Occipital lobe (tissue), 3 donors: ENCODE measurements at places on chromosomes 7 and 10. TPM values are rescaled to one million over a fixed set of nuclear protein-coding genes. Genes with fewer than 3 reads are reported as not detected.

GRCh38 chr10:70856454-70856853 is 31.9 kb downstream of the PCBD1 start:
- DNase-seq: no peak

- no peak for DNase-seq
These were observed 4.0 kb upstream of the ARMS2 start for GRCh38 chr10:122450353-122450990.

DNA sequence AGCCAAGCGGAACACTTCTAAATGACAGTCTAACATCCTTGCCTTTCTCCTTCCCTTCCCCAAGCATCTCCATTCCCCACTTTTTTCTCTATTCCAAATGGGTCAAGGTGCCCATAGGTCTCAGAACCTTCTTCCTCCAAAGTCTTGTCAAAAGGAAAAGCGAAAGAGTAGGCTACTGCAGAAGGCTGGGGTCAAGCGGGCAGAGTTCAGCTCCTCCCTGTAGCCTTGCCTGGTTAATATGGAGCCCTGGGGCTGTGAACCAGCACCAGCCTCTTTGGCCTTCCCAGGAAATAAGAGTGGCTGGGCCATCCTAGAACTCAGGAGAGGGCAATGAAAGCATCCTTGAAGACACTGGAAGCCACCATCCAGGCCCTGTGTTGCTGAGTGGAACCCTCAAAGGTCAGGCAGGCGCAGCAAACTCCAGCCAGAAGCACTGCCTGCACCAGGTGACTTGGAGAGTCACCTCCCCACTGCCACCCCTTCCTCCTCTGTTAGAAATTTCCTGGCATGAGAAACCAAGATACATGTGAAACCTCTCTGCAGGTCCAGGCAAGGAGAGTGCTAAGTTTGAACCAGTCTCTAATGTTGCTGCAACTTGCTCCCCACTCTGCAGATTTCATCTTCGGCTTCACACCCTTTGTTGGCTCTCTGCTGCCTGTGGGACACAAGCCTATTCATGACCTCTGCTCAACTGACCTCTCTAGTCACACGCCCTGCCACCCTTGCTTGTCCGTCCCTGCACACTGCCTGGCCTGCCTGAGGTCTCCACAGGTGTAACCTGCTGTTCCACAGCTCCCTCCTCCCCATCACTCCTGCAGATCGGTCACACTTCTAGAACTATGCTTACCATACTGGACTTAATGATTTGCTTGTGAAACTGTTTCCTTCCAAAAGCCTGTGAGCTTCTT is 74.9 kb downstream of the SH3PXD2A start:
- DNase-seq: no peak

The A1CF gene
- total RNA-seq: not detected

The MCU gene
- total RNA-seq: 41.0 TPM

- no peak for DNase-seq
These were observed 18.8 kb upstream of the TLL2 start for GRCh38 chr10:96532523-96532922.

The SPAM1 gene
- total RNA-seq: not detected

The LRRC18 gene
- total RNA-seq: not detected

DNA sequence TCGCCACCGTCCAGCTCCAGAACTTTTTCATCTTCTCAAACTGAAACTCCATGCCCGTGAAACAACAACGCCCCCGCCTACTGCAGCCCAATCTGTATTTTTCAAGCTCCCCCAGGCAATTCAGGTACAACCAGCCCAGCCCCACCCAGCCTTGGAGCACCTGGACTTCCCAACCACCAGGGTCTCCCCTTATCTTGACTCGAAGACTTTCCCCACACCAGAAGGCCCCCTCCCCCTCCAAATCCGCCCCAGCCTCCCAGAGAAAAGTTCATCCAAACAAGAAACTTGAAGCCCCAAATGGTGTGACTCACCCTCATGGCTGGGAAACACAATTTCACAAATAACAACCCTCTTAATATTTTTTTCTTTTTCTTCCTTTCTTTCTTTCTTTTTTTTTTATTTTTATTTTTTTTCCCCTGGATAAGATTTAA is 10.6 kb downstream of the ZCCHC24 start:
- no peak for DNase-seq

DNA sequence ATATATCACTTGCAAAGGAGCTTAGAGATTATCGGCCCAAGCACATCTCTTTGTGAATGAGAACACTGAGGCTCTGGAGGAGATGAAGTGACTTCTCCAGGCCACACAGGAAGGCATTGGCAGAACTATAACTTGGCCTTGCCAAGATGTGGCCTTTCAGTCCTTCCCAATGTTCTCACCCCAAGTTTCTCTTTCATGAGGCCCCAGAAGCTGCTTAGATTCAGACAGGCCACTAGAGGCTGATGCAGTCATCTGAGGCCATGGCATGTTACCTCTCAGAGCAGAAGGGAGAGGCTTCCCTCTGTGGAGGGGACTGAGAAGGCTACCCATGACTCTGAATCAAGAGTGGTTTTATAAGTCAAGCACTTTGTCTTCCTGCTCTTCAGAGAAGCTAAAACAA is 1003.7 kb downstream of the LRMDA start:
- DNase-seq: no peak

DNA sequence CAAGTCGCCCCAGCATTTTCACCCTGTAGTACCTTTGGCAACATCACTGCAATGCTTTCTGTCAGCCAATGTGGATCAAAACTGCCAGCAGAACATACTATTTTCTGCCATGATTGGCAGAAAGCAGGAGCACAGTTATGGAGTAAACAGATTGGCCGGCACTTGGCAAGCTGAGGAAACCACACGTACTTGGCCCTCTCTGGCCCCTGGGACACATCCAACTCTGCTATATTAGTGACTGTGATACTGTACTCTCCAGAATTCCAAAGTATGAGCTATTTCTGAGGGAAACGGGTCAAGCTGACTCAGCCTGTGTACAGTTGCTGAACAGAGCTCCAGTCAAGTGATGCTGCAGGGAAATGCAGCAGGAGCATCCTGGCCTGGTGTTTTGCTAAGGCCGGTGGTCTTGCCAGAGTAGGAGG is 39.8 kb upstream of the LANCL2 start:
- no peak for DNase-seq

The HOXA7 gene
- not detected for total RNA-seq

DNA sequence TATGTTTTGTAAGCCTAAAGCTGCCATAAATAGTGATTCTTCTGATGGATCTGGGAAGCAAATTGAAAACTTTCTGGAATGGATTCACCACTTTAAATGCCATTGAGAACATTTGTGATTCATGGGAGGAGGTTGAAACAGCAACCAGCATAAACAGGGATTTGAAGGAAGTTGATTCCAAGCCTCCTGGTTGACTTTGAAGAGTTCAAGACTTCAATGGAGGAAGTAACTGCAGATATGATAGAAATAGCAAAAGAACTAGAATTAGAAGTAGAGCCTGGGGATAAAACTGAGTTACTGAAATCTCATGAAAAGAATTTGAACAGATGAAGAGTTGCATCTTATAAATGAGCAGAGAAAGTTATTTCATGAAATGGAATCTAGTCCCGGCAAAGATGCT is 99.2 kb downstream of the LRRC4 start:
- no peak for DNase-seq

The DDC gene
- total RNA-seq: not detected

The PRKG1 gene
- 24.2 TPM for total RNA-seq

DNA sequence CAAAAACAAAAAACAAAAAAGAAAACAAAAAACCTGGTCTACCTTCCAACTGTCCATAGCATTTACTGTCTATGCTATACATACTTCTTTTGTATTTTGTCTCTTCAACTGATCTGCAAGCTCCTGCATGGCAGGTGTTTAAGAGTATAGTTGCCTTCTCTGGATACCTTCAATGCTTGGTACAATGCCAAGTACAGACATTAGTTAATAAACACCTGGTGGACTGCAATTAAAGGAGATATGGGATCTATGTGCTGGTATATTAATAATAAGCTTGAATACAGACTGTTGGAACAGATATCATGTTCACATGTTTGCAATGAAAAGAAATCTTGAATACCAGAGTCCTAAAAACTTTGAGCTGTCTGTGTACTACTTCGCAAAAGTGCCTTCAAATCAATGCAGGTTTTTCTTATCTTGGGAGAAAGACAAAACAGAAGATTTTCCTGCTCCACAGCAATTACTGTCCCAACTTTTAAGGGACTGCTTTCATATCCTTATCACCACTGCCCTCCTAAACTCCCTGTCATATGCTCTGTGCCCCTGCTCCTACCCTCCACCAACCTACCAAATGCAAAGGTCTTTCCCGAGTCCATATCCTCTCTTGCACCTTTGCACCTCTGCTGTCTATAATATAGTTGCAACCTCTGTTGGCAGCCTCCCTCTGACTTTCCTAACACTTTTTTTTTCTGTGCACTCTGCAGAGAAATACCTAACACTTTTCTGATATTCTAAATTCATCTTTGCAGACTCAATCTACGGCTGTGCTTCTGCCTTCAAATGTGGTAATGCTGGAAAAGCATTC is 85.1 kb downstream of the DNMBP start:
- no peak for DNase-seq

The ADAMTS14 gene
- total RNA-seq: 0.16 TPM

The SIRT1 gene
- 43.7 TPM for total RNA-seq

The LIPN gene
- total RNA-seq: not detected

The EVX1 gene
- not detected for total RNA-seq

The IL6 gene
- total RNA-seq: not detected

- no peak for DNase-seq
These were observed 17.8 kb downstream of the HNRNPA2B1 start for GRCh38 chr7:26182706-26183105.

The SMKR1 gene
- 2.3 TPM for total RNA-seq

DNA sequence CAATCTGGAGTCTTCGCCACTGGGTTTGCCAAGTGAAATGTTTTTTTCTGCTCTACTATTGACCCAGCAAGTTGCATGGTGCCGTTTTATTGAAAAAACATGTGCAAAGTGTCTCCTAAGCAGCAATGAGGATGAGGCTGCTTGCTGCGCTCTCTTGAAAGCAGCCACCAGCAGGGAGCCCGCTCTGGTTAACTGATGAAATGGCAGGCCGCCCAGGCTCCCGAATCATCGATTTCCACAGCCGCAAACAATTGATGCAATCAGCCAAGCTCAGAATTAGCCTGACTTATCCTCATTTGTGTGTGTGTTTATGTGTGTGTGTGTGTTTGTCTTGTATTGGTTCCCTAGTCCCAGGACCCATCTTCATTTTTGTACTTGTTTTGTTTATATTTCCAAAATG is 22.2 kb upstream of the LYZL1 start:
- DNase-seq: no peak

DNA sequence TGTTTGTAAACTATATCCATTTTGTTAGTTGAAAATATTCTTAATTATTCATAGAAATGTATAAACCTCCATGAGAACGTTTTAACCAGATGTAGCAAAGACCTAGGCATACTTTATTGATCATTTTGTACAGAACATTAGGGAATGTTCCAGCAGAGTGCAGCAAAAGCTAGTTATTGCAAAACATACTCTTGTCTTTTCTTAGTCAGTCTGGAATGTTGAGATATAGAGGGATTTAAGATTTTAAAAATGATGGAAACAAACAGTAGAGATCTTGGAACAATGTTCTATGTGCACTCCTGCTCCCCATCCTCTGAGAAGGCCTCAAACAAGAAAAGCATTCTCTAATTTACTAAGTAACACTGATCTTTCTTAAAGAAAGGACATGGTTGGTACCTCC is 292.1 kb downstream of the BBS9 start:
- no peak for DNase-seq

GRCh38 chr7:80731281-80731680 is 92.8 kb downstream of the CD36 start:
- no peak for DNase-seq

DNA sequence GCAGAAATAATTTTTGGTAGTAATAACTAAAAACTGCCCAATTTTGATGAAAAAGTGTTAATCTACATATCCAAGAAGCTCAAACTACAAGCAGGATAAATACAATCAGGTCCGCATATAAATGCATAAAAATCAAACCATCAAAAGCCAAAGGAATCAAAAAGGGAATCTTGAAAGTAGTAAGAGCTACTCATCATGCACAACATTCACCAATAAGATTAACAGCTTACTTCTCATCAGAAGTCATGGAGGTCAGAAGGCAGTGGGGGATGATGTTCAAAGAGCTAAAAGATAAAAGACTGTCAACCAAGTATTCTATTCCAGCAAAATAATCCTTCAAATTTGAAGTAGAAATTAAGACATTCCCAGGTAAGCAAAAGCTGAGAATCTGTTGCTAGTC is 76.4 kb downstream of the CRPPA start:
- DNase-seq: no peak

GRCh38 chr10:96665306-96665705 is 55.0 kb downstream of the PIK3AP1 start:
- no peak for DNase-seq

- peak; percentile 66 for DNase-seq
These were observed at the start of gene EFCAB10 for GRCh38 chr7:105581066-105581811. EFCAB10 (minus strand) TSS chr7:105581493; CDS start chr7:105581463, 30 bp downstream.

- no peak for DNase-seq
These were observed 147.9 kb downstream of the IMMP2L start for GRCh38 chr7:111414374-111414773.

The CHN2 gene
- 76.3 TPM for total RNA-seq

The MICALL2 gene
- 4.2 TPM for total RNA-seq

GRCh38 chr7:139730746-139731612 is 46.8 kb downstream of the HIPK2 start:
- DNase-seq: no peak

The CNTNAP2 gene
- 37.3 TPM for total RNA-seq

- DNase-seq: no peak
These were observed 1.0 kb upstream of the SPAG6 start for GRCh38 chr10:22344249-22344648.

- no peak for DNase-seq
These were observed 91.1 kb downstream of the COL13A1 start for GRCh38 chr10:69892816-69893215.

The TNS3 gene
- 7.5 TPM for total RNA-seq

- DNase-seq: no peak
These were observed 143.3 kb upstream of the TNS3 start for GRCh38 chr7:47725031-47725780.
